ENCODE measurements at places on chromosomes 7 and 10. TPM values are rescaled to one million over a fixed set of nuclear protein-coding genes. Genes with fewer than 3 reads are reported as not detected.

DNA sequence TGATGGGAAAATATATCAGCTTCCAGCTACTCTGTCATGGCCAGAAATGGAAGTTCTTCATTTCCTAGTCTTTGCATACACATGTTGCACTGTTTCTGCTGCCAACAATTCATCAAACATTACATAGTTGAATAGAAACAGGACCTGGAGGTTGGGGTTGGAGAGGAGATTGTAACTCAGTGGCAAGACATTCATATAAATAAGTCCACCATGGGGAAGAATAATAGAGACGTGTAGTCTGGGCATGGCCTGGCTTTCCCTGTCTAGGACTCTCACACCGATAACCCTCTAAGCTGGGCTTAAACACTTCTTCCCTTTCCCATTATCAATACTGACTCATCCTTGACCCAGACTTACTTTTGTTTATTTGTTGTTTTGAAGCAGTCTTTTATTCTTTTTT lies 155.7 kb downstream of the PLPP4 start:
- H3K4me1 ChIP-seq = no peaks in the 10 kb centered on the region
- no peaks in the 10 kb centered on the region for H3K36me3 ChIP-seq
- H3K27me3 ChIP-seq = no peaks in the 10 kb centered on the region
- no peak overlapping the region for H3K4me3 ChIP-seq

DNA sequence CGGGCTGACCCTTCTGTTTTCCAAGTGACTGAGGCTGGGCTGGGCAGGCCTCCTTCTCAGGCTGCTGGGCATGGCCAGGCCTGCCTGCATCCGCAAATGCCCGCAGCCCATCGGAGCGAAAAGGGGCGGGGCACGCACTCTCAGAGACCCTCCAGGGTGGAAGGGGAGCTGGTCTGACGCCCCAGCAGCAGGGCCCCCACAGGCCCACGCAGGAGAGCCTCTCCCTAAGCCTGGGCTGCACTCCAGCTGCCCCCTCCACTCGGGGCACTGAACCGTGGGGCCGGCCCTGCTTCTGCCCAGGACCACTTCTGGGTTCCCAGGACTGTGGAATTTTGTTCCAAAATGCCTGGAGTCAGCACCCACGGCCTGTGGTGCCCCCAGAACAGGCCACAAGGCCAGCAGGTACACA lies 9.3 kb downstream of the ADAP1 start:
- H3K4me1 ChIP-seq = no peaks in the 10 kb centered on the region
- H3K4me3 ChIP-seq = no peak overlapping the region
- H3K36me3 ChIP-seq = no peaks in the 10 kb centered on the region
- DNase-seq = peak; percentile 69

- no peaks in the 10 kb centered on the region for H3K27me3 ChIP-seq
- H3K4me1 ChIP-seq = peaks cover 1% of the 10 kb centered on the region
- H3K36me3 ChIP-seq = no peaks in the 10 kb centered on the region
- peak; percentile 75 for DNase-seq
- H3K27ac ChIP-seq = no peak within 1 kb of the TSS
- no peak within 1 kb of the TSS for H3K4me3 ChIP-seq
Observed at GRCh38 chr10:59176241-59177030, at the start of gene PHYHIPL. Gene PHYHIPL (plus strand): TSS chr10:59176643. CDS start chr10:59176854, 211 bp downstream.

DNA sequence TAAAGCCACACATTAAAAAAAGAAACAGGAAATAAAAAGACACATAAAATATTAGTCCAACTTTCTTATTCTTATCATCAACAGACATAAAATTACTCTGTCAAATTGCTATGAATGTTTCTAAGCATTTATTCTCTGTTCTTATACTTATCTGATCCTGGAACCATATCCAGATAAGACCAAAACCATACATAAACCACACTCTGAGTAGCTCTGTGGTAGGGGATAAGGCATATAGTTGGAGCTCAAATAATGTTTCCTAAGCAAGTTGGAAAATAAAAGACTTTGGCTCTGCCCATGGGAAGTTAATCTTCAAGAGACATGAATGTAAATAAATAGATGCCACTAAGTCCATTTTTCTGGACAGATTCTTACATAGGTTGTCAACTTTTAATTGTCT lies 103.1 kb upstream of the PLXDC2 start:
- H3K4me3 ChIP-seq = no peak overlapping the region
- H3K27me3 ChIP-seq = no peaks in the 10 kb centered on the region
- peaks cover 2% of the 10 kb centered on the region for H3K4me1 ChIP-seq

- no peak overlapping the region for H3K4me3 ChIP-seq
- H3K4me1 ChIP-seq = peaks cover 10% of the 10 kb centered on the region
- peaks cover 20% of the 10 kb centered on the region for H3K36me3 ChIP-seq
- no peaks in the 10 kb centered on the region for H3K27me3 ChIP-seq
- DNase-seq = no peak
Observed at GRCh38 chr10:15605740-15606369, 113.9 kb downstream of the ITGA8 start.

GRCh38 chr10:98416606-98417388 lies 1.8 kb upstream of the PYROXD2 start:
- H3K4me3 ChIP-seq = no peak overlapping the region
- H3K27me3 ChIP-seq = no peaks in the 10 kb centered on the region
- H3K27ac ChIP-seq = no peak overlapping the region
- no peaks in the 10 kb centered on the region for H3K4me1 ChIP-seq
- H3K36me3 ChIP-seq = peaks cover 2% of the 10 kb centered on the region
- DNase-seq = no peak

DNA sequence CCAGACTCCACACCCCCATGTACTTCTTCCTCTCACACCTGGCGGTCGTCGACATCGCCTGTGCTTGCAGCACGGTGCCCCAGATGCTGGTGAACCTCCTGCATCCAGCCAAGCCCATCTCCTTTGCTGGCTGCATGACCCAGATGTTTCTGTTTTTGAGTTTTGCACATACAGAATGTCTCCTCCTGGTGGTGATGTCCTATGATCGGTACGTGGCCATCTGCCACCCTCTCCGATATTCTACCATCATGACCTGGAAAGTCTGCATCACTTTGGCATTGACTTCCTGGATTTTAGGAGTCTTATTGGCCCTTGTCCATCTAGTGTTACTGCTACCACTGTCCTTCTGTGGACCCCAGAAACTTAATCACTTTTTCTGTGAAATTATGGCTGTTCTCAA lies 4.8 kb downstream of the OR2A25 start:
- no peaks in the 10 kb centered on the region for H3K27me3 ChIP-seq
- DNase-seq = no peak
- no peak overlapping the region for H3K27ac ChIP-seq
- no peaks in the 10 kb centered on the region for H3K4me1 ChIP-seq
- H3K4me3 ChIP-seq = no peak overlapping the region

DNA sequence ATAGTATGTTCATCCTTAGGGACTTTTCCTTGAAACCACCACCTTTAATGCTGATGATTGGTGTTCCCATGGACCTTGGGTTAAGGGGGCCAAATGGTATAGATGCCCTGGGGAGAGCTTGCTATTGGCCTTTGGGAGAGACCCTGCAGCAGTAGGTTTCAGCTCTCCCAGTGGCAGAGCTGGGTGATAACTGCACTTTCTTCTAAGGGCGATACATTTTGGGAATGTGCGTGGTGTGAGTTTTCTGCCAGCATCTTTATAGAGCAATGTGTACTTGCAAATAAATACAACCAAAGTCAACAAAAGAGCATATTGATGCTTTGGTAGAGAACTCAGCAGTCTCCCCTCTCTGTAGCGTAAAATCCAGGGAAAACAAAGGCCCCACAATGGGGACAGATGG lies 404.1 kb downstream of the PAXIP1 start:
- no peak for DNase-seq
- H3K4me3 ChIP-seq = no peak overlapping the region
- H3K36me3 ChIP-seq = no peaks in the 10 kb centered on the region
- no peak overlapping the region for H3K27ac ChIP-seq
- H3K27me3 ChIP-seq = no peaks in the 10 kb centered on the region

GRCh38 chr10:74650613-74651012 lies 175.8 kb upstream of the KAT6B start:
- H3K4me1 ChIP-seq = no peaks in the 10 kb centered on the region
- no peak overlapping the region for H3K27ac ChIP-seq
- H3K4me3 ChIP-seq = no peak overlapping the region
- no peak for DNase-seq
- H3K27me3 ChIP-seq = no peaks in the 10 kb centered on the region

DNA sequence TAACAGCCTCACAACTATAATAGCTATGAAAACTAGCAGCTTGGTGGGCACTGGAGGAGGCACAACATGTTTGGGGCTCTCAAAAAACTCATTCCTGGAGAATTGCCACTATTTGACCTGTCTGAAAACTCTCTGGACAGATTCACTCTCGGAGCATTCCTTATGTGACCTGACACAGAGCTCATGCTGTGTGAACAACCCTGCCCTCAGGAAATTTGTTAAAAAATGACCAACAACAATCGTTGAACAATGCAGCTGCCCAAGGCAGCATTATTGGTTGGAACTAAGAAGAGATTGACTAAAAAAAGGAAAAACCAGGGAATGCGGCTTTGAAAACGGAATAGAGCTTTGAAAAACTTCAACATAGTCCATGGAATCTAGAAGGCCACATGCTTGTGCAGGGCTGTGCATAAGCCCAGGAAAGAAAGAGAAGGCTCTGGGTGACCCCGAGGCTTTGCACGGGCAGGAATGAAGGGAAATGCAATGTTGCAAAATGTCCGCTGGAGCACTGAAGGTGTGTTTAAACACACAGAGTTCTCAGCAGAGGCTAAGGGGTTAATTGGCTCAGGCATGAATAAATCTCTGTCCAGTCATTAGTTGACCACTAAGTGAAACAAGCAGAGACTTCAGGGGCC lies 52.8 kb downstream of the NAMPT start:
- H3K27me3 ChIP-seq = no peaks in the 10 kb centered on the region
- H3K36me3 ChIP-seq = no peaks in the 10 kb centered on the region
- H3K27ac ChIP-seq = no peak overlapping the region

Gene DNTT
- total RNA-seq = not detected

Measured in aorta (tissue), 5 donors.